Activated T-cell treated with anti-CD3 and anti-CD28 coated beads, Interleukin-2, amount 50 U/mL, for 72 hours (primary cell): ENCODE measurements at places on chromosomes 5 and 9.

DNA sequence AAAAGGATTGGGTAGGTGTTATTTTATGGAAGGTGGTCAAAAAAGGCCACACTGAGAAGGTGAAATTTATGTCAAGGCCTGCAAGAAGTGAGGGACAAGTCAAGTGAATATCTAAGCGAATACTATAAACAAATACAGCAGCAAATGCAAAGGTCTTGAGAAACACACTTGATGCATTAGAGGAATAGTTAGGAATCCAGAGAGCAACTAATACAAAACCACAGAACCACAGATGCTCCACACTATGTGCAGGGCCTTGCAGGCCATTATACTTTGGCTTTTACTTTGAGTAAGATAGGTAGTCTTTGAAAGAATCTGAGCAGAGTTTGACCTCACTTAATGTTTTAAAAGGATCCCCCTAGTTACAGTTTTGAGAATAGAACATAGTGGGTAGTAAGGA is 4.6 kb downstream of the ZNF622 start:
- DNase-seq: no peak

GRCh38 chr5:132435886-132436285 is 54.7 kb downstream of the IRF1 start:
- DNase-seq: no peak

GRCh38 chr5:14507156-14507941 is 74.2 kb upstream of the OTULINL start:
- no peak for DNase-seq

DNA sequence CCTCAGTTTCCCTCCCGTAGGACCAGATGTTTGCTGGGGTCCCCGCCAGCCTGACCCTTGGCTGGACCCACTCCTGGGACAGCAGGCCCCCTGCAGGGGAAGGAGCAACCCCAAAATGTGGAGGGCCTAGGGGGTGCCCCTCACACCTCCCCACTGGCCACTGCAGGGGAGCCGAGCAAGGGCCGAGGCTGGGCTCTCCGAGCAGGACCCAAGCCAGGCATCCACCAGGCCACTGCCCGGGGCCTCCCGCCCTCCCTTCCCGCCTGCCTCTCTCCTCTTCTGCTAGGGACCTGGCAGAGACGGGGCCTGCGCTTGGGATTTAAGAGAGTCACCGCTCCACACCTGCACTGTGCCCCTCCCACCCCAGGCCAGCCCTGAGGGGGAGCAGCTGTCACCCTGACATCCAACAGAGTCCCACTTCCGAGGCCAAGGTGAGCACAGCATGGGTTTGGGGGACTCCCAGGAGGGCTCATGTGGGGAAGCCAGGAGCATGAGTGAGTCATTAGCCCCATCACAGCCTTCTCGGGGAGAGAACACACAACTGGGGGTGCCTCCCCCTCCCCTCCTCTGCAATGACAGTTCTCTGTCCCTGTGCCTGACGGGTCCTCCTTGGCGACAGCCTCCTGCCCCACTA is 15.8 kb downstream of the SOHLH1 start:
- DNase-seq: no peak

GRCh38 chr5:97096846-97097245 is 45.6 kb downstream of the LIX1 start:
- no peak for DNase-seq

- DNase-seq: no peak
Observed at GRCh38 chr5:41648996-41649395, 138.6 kb upstream of the PLCXD3 start.

DNA sequence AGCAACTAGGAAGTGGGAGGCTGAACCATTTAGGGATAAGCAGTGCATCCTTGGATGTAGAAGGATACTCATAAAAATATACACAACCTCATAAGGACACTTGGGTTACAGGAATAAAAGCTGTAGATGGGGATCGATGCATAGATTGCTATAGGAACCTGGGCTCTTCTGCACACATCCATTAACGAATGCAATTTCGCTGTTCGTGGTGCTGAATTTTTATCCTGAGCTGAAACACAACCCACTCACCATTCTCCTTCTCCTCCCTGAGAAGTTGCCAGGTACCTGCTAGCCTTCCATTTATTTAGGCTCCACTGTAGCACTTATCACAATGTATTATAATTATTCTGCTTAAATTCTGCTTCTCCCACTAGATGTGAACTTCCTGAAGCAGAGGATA is 320.6 kb upstream of the BRINP1 start:
- no peak for DNase-seq

- no peak for DNase-seq
Observed at GRCh38 chr5:55577353-55578060, 42.7 kb upstream of the PLPP1 start.

- DNase-seq: no peak
Observed at GRCh38 chr9:91824151-91824550, 125.9 kb downstream of the ROR2 start.

DNA sequence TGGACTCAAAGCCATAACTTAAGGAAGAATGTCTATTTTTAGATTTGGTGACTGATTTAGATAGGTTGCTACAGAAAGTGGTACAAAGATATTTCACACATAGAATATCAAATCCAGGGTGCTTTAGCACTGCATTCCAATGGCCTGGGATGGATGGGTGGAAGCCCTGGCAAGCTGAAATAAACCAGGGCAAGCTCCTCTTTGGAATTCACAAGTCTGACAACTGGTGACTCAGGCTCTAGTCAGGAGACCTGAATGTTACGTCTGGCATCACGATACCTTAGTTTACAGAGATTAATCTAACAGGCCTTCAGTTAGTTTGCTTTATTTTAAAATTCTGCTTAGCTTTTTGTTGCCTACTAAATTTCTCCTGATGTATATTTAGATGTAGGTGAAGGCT is 144.0 kb downstream of the TMC1 start:
- no peak for DNase-seq

DNA sequence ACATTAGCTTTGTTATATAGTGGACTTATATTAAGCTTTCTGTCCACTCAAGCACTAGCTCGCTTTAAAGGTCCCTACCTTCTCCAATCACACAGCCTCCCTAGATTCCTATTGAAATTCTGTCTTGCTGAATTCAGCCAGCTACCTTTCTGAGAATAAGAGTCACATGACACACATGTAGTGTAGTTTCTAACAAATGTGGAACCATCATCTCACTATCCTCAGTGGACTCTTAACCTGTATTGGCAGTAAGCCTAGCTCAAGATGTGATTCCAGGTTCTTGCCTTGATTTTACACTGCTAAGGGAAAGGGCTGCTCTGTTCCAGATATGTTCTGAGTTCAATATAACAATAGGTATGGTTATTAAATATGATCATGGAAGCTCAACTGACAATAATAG is 11.4 kb downstream of the FAM219A start:
- no peak for DNase-seq

- DNase-seq: no peak
Observed at GRCh38 chr5:37412515-37412914, 33.4 kb downstream of the WDR70 start.

DNA sequence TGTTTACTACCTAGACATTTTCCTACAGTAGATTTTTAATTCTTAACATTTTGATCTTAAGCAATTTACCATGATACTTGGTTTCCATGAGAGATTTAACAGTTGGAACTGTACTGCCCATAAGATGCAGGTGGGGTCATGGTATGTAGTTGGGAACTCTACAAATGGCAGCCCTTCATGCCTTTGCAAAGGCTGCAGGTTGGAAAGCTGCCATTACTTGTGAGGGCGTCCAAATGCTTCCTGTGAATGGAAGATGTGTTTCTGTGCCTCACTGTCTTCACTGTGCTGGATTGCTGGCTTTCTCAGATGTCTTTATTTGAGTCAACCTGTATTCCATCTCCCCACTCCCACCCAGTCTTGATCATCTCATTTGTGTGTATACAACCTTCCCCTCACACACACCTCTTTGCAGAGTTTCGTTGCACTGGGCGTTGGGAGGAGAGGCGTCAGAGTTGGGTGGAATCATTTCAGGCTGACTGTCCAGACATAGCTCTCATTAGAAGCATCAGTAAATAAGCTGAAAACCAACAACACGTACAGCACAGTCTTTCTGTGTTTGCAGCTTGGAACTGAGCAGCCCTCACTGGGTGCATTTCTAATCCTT is 14.8 kb upstream of the ABL1 start:
- DNase-seq: no peak

DNA sequence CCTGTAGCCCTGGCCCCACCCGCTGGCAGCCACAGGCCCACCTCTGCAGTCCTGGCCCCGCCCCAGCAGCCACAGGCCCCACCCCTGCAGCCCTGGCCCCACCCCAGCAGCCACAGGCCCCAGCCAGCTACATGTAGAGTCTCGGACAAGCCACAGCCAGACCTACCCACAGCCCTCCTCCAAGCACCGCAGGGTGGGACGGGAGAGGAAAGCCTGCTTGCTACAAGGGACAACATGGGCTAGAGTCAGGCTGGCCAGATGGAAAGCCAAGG is 49.5 kb upstream of the SARDH start:
- DNase-seq: no peak

DNA sequence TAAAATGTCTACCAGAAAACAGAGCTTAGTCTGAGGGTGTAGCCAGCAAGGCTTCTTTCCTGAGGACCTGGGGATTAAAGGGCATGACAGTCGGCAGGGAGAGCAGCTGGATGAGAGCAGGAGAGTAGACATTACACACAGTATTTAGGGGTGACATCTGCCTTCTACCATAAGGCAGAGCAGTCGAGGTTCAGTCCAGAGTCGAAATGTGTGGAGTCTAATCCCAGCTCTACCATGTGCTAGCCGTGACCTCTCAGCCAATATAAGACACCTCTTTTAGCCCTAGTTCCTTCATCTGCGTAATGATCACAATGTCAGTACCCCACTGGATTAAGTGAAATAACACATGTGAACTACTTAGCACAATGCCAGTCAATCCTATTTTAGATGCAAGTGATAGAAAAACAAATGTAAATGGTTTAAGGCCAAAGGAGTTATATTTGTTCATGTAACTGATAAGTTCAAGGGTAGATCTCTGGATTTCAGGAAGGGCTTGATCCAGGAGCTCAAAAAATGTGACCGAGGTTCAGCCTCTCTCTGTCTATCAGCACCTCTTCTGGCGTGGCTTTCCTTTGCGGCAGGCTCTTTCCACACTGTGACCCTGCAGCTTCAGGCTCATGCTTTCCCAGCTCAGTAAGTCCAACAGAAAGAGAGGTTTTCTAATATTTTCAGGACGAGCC is 16.2 kb upstream of the CPLX2 start:
- no peak for DNase-seq

DNA sequence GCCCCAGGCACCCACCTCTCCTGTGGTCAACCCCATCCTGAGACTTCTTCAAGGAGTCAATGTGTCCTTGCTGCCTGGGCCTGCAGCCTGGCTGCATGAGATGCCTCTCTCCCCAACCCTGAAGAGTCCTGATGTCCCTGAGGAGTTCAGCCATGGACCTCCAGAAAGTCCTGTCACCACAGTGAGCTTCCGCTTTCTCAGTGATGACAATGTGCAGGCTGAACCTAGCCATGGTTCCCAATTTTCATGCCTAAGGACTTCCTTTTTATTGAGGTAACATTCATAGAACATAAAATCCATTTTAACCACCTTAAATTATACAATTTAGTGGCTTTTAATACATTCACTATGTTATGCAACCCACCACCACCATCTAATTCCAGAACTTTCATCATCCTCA is 29.1 kb downstream of the DAP start:
- DNase-seq: no peak

DNA sequence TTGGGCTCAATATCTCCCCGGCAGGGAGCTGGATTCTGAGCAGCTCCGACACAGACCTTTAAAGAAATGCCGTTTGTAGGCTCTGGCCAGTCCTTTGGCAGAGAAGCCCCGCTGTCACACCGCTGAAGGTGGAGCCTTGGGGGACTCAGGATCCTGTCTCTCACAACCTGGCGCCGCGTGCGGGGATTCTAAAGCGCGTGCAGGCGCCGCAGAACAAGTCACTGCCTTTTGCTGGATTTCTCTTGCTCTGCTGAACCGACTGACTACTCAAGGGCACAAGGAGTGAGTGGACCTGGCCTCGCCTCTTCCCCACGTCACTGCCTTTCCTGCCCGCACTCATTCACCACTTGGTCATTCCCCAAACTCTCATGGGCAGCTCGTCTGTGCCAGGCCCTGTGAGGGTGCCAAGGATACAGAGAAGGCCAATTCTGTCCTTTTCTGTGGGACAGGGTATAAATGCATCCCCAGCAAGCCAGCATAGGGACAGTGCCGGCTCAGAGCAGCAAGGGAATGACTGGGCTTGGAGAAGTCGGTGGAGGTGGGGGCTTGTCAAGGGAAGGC is 69.3 kb downstream of the CRB2 start:
- DNase-seq: no peak

- DNase-seq: no peak
Observed at GRCh38 chr5:111776913-111777781, 20.2 kb upstream of the NREP start.

DNA sequence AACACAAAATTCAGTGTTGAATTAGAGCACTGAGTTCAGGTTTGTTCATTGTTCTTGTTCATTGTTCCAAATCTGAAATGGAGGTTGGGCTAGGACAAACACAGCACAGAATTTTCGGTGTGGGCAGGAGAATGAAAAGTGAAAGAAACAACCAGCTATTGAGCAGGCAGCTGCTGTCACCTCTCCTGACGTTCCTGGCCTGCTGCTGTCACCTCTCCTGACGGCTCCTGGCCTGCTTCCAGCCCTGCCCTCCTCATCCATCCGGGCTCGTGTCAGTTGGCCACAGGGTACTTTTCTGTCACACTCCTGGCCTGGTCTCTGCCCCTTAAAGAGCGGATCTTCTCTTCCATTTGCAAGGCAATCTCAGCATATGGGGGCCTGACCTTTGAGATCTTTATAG is 45.2 kb upstream of the CKMT2 start:
- no peak for DNase-seq

DNA sequence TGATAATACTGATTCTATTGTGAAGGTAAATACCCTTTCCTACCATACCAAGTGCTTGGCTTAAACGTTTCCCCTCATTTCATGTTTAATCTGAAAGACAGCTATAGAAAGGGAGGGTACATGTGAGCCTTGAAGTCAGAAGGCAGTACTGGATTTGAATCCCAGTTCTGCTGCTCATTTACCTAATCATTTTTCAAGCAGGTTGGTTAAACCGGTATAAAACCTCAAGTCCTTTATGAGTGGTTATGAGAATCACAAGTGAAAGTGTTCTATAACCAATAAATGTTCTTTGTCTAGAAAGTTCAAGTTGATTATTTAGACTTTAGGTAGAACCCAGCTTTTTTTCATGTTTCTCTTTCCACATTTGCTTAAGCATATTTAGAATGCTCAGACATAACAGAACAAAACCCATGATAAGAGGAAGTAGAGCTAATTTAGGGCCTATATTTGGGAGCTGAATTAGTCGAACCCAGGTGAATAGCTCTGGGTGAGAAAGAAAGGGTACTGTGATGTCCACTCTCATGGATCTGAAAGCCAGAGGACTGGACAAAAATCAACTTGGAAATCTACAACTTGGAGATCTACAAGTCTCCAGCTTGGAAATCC is 29.7 kb upstream of the F2RL2 start:
- no peak for DNase-seq

- peak; percentile 2 for DNase-seq
Observed at GRCh38 chr5:80711938-80712337, 57.2 kb upstream of the DHFR start.

GRCh38 chr5:56910210-56910965 is 992 bp downstream of the SETD9 start:
- DNase-seq: peak; percentile 43
